ENCODE measurements at places on chromosomes 7 and 10. TPM values are rescaled to one million over a fixed set of nuclear protein-coding genes. Genes with fewer than 3 reads are reported as not detected.

DNA sequence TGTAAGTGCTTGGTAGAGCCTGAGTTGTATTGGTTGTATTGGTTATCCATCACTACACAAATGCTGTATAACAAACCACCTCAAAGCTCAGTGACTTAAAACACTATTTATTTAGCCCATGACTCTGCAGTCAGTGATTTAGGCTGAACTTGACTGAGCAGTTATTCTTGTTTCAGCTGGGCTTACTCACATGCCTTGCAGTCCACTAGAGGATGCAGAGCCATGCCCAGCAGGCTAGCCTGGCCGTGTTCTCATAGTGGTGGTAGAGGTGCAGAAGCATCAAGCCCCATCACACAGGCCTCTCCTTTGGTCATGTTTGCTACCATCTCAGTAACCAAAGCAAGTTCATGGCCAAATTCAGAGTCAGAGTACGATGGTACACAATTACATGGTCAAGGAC, 43.9 kb downstream of the LUC7L2 start:
- DNase-seq = no peak

DNA sequence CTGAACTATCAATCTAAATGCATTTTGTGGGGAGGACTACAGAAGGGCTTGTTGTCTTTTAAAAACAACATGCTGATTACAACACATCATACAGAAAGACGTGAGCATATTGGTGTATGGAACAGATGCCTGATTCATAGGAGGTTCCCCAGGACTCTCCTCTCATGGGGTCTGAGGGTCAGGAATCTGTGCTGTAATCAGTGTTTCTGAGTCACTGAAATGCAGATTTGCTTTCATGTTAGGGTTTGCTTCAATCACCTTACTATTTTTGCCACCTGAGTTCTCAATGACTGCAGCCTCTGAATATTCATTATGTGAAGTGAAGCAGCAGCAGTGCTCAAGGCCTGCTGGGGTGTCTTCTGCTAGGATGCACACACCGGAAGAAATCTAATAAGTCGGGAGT, 550 bp upstream of the ANK3 start:
- no peak for DNase-seq

- DNase-seq = no peak
Observed at GRCh38 chr10:71605263-71605962, 114.2 kb downstream of the C10orf105 start.

DPP6 gene
- total RNA-seq = not detected

TBX20 gene
- 0.69 TPM for total RNA-seq

- DNase-seq = no peak
Observed at GRCh38 chr7:4143006-4143405, 539.1 kb upstream of the FOXK1 start.

FIS1 gene
- total RNA-seq = 95.4 TPM

DNA sequence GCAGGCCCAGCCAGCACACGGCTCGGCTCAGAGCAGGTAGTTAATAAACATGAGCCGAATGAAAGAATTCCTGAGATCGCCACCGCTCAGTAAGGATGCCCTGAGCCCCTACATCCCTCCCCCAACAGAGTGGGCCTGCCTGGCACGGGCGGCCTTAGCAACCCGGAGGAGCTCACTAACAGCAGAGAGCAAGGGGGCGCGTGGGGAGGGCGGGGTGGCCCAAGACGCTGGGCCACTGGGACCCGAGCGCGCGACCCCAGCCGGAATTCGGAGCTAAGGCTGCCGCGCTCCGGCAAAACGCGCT, 403 bp upstream of the ENO4 start:
- DNase-seq = no peak

DNA sequence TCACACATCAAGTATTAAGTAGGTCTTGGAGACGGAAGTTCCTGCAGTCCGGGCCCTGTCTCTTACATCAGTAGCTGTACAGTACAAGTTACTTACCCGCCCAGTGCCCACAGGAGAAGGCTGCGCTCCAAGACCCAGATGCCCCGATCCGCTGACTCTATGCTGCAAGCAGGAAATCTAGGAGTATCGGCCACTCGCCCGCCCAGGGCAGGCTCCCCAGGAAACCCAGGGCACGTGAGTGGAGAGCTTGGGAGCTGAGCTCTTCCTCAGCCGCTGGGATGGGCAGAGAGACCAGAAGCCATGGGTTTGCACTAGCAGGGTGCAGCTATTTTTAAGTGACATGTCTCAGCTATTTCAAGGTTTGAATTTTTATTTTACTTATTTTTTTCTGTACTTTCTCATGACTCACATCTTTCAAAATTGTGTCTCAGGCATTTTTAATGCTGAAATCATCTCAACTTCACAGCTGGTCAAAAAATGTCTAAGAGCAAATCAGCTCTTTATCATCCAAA, 1.9 kb upstream of the GPER1 start:
- DNase-seq = no peak

GRCh38 chr10:93062514-93063143, 2.0 kb downstream of the CYP26C1 start:
- peak; percentile 85 for DNase-seq

BEND7 gene
- total RNA-seq = 9.6 TPM

- no peak for DNase-seq
Observed at GRCh38 chr7:105010504-105011130, 3.4 kb upstream of the KMT2E start.

- no peak for DNase-seq
Observed at GRCh38 chr7:22771872-22772228, 44.9 kb downstream of the IL6 start.

DNA sequence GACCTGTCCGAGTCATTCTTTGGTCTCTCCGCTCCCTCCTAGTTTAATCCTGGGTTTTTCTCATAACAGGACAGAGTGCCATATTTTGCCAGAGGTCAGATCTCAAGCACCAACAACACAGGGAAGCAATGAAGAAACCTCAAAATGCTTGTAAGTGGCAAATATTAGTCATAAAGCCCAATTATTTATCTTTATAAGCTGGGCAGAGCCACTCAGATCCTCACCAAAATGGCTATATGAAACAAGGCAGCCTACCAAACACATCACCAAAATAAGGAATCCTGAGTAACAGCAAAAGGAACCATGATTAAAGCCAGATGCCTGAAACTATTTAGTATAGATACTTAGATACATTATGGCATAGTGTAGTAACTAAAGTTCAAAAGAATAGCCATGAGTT, 4.7 kb downstream of the ECD start:
- no peak for DNase-seq

- peak; percentile 85 for DNase-seq
Observed at GRCh38 chr7:131604841-131605279, 48.4 kb upstream of the PODXL start.

- no peak for DNase-seq
Observed at GRCh38 chr10:60465801-60466200, 76.1 kb upstream of the ANK3 start.

NUPR2 gene
- not detected for total RNA-seq

DNA sequence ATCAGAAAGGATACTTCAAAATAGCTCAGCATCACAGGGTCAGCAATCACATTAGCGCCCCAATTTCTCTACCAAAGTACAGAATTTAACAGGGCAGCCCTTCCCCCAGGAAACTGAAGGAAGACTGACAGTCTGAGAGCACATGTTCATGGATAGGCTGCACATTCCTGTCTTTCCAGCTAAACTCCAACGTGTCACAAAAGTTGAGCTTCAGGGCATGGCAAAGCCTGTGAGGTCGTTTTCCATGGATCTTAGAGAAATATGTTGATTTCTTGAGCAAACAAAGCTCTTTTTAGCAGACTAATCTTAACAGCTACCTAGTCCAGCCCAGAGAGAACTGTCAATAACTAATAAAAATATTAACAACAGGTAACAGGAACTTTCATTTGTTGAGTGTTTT, 207.9 kb downstream of the GRM3 start:
- DNase-seq = peak; percentile 16

GRCh38 chr7:117324960-117325359, 2.1 kb upstream of the WNT2 start:
- DNase-seq = peak; percentile 55
